ENCODE measurements at places on chromosomes 2 and 18.

- DNase-seq, result no peak
These were observed 132.6 kb downstream of the VWC2L start for GRCh38 chr2:214543386-214543955.

DNA sequence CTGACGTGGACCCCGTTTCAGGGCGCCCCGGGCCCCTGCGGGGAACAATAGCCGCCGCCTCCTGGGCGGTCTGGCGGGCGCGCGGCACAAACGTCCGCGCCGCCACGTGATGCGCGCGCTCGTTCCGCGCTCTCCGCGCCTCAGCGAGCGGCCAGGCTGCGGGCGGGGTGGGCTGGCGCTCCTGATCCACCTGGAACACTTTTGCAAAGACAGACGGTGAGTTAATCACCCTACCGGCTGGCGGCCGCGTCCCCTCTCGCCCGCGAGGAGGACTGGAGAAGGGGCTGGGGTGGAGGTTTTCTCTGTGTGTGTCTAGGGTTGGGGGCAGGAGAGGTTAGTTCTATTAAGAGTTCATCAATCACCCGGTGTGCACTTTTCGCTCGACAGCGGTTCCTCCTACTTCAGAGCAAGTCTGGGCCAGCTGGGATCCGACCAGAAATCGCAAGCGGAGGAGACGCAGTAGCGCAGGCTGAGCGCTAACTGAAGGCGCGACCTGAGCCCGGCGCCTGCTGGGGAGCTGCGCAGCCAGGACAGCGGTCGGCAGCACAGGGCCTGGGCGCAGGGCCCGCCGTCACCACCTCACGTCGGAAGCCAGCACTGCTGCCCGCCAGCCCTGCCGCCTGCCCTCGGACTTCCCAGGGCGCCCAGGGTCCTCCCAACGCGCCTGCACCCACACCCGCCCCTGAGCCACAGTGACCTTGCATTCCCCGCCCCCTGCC lies 10.3 kb upstream of the HOXD1 start:
- DNase-seq, result no peak

- DNase-seq, result no peak
These were observed 82.3 kb downstream of the ARL4C start for GRCh38 chr2:234414596-234414995.

- DNase-seq, result no peak
These were observed 13.2 kb upstream of the SULT1C3 start for GRCh38 chr2:108226564-108226963.

- no peak for DNase-seq
These were observed 18.4 kb downstream of the TMEM247 start for GRCh38 chr2:46497766-46498165.

DNA sequence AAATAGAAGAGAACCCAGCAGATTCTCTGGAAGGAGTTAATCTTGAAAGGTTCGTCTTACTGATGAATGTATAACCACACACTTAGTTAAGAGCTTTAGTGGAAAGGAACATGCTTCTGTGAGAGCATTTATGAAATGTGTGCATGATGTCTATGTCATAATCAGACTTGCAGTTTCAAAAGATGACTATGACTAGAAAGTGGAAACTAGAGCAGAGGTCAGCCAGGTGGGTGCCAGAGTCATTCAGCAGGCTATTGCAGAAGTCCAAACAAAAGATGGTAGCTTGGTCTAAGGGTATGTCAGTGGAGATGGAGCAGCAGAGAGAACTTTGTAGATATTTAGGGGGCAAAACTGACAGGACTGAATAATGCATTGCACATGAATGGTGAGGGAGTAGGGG lies 825.8 kb downstream of the DCC start:
- DNase-seq, result no peak

GRCh38 chr2:70712916-70713315 lies 55.1 kb downstream of the ADD2 start:
- DNase-seq, result no peak

GRCh38 chr2:168729455-168729854 lies 73.0 kb upstream of the NOSTRIN start:
- DNase-seq, result no peak

- no peak for DNase-seq
These were observed 45.2 kb downstream of the FAM178B start for GRCh38 chr2:96940980-96941775.

DNA sequence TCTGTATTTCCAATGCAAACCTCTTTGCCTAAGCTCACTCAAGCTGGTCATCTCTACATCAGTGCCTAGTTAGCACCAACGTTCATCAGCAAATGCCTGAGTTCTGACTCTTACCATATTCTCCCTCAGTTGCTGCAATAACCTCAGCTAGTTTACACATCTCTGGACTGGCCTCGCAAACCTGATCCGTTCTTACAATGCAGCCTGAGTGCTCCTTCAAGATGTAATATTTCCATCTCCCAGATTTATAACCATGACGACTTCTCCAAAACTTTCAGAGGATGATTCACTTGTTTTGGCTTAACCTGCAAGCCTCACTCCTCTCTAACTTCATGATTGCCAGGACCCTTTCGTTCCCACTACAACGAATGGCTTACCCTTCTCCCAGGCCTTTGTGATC lies 69.7 kb downstream of the DIPK1C start:
- DNase-seq, result no peak

- DNase-seq, result no peak
These were observed 159.2 kb upstream of the SCN7A start for GRCh38 chr2:166653185-166653813.

DNA sequence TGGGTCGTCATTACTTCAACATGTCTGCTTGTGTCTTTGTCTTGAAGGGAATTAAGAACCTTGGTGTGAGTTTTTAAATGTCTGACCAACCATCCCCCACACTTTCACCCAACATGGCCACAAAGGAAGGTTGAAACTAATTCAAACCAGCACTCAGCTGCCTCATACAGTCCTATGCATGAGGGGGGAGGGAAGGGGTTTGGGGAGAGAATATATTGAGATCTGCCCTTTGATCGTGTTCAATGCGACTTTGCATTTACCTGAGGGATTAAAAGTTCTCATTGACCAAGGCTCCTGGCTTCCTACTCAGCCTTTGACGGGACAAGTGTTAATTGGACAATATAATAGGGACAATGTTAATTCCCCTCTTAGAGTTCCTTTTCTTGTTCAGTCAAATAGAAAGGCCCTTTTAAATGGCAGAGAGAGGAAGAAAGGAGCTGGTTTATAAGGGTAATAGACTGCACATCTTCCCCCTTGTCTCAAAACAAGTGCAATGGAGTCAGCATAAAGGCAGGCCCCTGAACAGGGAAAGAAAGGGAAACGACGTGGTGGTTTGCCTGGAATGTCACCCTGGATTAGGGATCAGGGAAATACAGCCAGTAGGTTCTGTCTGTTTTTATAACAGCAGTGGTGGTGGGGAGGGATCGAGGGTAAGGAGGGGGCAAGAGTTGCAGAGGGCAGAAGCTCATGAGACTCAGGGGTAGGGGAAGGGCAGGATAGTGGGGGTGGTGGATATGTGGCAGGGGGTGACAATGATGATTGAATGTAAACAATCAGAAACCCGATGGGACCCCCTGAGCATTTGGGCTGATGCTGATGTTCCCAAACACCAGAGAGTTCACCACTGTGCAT lies 198.7 kb downstream of the MYCN start:
- no peak for DNase-seq
